NCI-H1092 (cell line): ENCODE measurements at places on chromosomes 3 and 15.

DNA sequence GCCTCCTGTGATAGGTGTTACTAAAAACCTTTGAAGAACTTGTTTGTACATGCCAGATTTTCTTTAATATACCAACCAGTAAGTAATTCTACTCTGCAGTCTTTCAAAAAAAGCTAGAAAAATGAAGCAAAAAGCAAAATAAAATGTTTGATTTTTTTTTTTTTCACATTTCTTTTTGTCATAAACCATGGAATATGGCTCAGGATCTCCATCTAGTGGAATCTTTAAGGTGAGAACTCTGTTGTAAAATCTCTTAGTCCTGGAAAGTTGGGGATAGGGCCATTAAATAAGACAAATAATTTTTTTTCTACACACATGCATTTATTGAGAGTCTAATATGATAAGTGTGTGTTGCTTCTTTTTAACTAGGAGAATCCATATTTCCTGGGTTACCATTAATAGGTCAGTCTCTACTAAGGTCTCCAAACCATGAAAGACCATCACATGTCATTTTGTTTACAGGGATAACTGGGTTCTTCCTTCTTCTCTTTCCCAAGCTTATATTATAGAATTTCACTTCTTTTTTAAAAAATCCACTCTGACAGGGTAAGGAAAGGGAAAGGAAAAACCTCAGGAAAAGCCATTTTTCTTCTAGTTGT lies 84.6 kb downstream of the SLC9A9 start:
- DNase-seq: no peak

DNA sequence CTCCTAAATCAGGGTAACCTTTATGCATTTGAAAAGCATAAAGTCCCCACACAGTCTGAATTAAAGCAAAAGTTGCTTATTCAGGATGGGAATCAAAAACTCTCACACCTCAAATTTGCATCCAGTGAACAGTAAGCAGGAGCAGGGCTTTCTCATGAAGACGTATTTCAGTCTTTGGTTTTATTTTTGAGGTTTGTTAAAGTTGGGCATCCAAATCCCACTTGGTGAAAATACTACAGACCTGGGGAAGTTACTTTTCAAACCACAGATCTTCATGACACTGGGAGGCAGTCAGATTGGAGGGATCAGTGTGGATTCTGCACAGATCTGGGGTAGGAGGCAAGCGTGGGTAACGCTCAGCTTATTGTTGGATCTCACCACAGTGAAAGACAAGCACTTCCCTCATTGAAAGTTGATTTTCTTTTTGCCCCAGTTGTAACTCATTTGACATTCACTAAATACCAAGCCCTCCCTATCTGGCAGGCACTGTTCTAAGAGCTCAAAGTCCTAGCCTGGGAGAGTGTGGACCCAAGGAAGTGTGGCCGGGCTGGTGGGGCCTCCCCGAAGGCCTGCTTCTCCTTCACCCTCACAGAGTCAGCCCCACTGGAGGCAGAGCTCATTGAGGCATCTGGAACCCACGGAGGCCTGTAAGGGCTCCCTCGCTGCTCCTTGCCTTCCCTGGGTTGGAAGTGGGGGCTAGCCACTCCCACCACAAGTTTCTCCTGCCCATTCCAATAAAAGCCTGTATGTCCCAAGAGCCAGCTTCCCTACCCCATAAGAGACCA lies 783 bp upstream of the ISG20 start:
- no peak for DNase-seq

DNA sequence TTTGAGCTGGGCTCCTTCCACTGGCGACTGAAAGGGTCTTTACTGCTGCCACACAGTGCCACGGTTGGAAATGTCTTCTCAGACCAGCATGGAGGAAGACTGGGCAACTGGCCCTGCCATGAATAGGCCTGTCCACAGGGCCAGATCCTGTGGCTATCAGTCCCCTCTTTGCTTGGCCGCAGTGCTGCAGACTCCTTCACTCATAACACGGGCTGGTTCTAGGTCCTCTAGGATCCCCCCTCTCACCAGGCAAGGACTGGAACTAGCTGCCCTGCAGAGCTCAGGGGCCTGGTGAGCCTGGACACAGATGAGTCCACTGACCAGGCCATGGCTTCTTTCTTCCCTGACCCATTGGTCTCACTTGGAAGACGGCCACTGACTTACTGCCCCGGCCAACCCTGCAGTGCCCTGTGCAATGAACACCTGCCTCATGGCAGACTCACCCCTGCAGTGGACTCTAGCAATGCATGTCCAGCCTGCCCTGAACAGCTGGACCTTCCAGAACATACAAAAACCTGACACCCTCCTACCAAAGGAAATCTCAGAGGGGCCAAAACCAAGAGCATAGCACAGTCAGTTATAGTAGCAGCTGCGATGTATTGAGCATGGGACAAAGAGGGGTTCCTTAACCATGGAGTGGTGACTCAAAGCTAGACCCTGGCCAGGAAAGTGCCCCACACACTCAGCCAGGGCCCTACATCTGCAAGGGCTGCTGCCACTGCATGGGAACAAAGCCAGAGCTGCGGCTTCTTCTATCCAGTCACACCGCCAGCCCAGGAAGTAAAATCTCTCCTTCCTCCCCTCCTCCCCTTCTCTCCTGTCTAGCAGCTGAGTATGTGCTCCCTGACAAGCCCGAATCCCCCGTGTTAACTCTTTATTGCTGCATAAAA lies 72.1 kb upstream of the ITGA11 start:
- DNase-seq: no peak

GRCh38 chr3:37574177-37574943 lies 287.3 kb upstream of the CTDSPL start:
- DNase-seq: no peak

GRCh38 chr15:75801859-75802593 lies 41.2 kb upstream of the UBE2Q2 start:
- DNase-seq: peak; percentile 53

GRCh38 chr3:11213810-11214450 lies 58.3 kb upstream of the ATG7 start:
- DNase-seq: no peak

- peak; percentile 16 for DNase-seq
These were observed 27.4 kb upstream of the HDAC11 start for GRCh38 chr3:13452490-13453335.

DNA sequence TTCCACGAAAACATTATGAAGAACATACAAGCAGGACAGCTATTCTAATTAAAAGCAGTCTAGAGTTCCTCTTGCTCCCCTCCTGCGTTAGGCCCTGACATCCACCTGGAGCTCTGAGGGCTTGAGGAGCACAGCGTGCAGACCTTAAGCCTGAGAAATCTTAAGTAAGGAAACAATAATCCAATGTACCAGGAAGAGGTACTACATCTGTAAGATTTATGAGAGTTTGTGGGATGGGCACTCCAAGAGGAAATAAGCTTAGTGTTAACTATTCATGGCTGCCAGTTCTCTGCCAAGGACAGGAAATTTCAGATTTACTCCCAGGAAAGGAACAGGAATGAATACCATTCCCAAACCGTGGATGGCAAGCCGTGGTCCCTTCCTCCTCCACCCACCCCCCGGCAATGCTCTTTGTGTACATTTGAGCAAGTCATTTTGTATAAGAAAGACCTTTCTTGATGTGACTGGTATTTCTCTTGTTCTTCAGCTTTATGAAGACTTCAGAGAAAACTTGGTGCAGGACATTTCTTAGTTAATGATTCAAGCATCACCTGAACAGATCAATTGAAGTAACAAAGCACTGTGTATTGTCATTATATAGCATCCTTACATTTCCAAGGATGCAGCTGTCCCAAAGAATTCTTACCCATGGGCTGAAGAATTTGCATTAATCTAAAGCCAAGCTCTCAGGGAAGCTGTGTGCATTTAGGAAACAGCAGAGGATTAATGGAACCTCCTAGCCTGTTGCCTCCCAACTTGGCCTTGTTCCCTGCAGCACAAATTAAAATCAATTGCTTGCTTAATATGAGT lies 28.8 kb upstream of the VILL start:
- no peak for DNase-seq

DNA sequence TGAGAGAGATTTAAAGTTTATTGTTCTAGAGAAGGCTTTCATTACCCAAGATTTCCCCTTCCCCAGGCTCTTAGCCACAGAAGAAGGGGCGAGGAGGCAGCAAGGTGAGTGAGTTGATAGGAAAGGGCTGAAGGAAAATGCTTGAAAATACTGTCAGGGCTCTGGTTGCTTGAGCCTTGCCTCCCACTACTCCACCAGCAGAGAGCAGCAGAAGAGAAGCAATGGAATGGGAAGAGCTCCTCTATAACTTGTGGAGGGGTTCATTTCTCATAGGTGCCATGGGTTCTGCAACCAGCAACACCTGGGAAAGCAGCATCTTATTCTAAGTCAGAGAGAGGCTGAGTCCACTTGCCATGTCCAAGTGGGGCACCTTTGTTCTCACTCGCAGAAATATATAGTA lies 184.0 kb upstream of the CNTN6 start:
- no peak for DNase-seq

DNA sequence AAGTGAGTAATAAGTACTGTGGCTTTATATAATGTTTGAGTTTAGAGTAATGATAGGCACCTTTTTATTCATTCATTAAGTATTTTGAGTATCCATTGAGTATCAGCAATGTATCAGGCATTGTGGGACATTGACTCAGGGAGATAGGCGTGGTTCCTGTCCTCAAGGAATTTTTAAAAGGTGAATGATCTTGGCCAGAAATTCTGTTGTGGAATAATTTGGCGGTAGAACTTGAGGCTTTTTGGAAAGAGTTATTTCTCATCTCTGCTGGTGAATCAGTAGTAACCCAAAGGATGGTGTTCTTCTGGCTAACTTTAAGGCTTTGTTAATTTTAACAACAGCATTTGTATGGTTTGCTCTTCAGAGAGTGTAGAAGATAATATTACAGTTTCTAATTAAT lies 2.0 kb downstream of the RAB7A start:
- DNase-seq: no peak

DNA sequence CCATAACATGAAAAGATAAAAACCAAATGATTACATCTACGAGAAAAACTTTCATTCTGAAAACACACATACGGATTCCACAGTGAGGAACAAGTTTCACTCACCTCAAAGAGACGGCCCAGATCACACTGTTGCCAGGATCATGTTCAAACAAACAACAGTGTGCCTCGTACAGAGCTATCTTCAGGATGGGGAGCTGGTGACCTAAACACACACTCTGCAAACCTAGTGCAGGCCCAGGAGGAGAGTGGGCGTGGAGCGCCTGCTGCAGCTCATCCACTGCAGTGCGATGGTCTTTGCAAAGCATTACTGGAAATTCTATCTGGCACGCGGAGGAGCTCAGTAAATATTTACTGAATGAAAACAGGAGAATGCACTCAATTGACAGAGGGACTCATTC lies 38.5 kb downstream of the TAMM41 start:
- no peak for DNase-seq

GRCh38 chr15:87724330-87724729 lies 532.2 kb downstream of the NTRK3 start:
- DNase-seq: no peak

DNA sequence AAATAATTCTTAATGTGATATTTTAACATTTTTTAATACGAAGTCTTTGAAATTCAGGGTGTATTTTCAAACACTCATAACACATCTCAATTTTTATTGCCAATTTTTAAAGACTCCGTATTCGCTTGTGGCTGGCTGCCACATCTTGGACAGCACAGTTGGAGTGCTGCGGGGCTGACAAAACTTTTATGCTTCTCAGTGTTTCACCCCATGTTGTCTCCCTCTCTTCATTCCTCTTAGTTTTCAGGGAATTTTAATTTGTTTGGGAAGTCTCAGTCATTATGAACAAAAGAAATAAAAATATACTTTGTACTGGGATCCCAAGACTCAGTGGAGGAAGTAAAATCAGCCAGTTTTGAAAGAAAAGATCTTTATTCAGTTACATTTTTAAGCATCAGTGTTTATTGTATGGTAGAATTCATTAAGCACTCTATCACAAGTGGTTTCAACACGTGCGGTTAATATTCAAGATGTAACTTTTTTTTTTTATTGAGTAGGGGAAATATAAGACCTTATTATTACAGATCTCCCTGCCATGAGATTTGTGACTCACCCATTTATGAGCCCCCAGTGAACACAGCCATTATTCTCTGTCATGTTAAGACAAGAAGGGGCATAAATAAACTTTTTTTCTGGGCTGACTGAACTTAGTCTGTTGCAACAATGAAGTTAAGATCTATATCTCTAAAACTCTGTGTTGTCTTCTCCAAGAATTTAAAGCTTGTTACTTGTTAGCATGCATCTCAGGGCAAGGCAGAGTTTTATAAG lies 26.8 kb downstream of the KAT2B start:
- no peak for DNase-seq

DNA sequence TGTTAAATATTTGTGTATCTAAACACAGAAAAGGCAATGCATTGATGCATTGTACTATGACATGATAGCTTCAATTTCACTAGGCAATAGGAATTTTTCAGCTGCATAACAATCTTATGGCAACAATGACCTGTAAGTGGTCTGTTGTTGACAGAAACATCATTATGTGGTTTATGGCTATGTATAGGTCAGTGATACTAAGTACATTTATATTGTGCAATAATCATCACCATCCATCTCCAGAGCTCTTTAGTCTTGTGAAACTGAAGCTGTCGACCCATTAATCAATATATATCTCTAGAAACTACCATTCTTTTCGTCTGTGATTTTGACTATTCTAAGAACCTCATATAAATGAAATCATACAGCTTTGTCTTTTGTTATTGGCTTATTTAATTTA lies 200.1 kb upstream of the ZNF717 start:
- no peak for DNase-seq

GRCh38 chr3:114104414-114104813 lies 47.9 kb downstream of the QTRT2 start:
- DNase-seq: no peak

DNA sequence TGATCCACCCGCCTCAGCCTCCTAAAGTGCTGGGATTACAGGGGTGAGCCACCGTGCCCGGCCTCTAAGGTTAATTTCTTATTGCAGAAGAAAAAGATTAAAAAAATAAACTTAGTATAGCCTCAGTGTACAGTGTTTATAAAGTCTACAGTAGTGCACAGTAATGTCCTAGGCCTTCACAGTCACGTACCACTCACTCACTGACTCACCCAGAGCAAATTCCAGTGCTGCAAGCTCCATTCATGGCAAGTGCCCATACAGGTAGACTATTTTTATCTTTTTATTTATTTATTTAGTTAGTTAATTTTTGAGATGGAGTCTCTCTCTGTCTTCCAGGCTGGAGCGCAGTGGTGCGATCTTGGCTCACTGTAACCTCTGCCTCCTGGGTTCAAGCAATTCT lies 3.2 kb upstream of the FLNB start:
- DNase-seq: no peak

GRCh38 chr15:81293728-81294515 lies 30.0 kb downstream of the STARD5 start:
- no peak for DNase-seq

DNA sequence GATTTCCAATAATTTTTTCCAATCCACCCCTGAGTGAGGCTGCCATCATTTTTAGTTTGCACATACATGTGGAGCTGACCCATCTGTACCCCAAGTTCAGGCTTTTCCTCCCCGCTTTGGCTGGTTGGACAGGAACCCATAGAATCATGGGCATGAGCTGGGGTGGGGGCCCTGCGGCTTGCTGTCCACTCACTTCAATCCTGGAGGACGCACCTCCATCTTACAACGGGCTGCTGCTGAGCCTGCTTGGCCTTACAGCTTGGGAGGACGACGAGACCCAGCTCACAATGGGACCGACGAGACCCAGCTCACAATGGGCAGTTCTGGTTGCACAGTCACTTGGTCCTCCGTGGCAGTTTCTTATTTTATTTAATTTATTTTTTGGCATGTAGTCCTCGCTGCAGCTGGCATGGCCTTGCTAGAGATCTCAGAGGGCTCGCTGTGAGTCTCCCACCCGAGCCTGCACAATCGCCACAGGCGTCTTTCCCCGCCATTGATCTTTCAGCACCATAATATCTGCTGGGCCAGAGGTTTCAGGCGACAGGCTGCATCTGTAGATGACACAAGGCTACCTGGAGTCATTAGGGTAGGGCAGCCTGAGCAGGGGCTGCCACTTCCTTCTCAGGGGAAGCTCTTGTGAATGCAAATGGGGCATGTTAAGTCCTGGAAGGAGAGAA lies 19.6 kb upstream of the EPHB3 start:
- no peak for DNase-seq
